ENCODE measurements at places on chromosomes 11 and 22.

GRCh38 chr22:27133019-27133431 is 475.6 kb downstream of the MIAT start:
- no peak for DNase-seq

DNA sequence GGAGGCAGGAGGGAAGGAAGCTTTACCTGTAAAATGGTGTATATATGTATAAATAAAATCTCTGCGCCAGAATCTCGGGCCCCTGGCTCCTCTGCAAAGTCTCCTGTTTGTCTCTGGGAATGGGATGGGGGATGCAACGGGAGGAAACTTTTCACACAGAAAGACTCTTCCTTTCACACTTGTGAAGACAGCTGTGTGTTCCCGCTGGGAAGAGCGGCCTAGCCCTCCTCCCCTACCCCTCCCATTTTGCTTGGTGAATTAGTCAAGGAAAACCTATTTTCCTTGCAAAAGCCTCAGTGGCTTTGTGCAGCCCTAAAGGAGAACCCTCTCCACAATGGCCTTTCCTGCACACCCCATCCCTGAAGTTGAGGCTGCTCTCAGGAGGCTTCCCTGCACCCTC is 9.4 kb upstream of the IGF2 start:
- DNase-seq, result no peak

DNA sequence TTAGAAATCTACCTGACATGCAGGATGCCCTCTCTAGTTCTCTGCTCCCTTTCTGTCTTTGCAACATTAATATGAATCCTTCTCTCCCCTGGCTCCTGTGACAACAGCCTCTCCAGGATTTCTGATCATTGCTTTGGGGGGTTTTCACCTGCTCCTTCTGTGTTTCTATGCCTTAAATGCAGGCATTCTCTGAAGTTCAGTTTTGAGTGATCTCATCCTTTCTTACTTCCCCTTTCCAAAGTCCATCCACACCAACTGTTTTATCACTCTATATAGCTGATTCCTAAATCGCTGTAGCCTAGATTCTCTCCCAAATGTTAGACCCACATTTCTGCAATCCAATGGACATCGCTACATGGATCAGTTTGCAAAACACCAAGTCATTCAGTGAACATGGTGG is 330.7 kb upstream of the NCAM1 start:
- DNase-seq, result no peak

GRCh38 chr11:14519597-14519916 is 629 bp downstream of the PSMA1 start:
- DNase-seq, result no peak

DNA sequence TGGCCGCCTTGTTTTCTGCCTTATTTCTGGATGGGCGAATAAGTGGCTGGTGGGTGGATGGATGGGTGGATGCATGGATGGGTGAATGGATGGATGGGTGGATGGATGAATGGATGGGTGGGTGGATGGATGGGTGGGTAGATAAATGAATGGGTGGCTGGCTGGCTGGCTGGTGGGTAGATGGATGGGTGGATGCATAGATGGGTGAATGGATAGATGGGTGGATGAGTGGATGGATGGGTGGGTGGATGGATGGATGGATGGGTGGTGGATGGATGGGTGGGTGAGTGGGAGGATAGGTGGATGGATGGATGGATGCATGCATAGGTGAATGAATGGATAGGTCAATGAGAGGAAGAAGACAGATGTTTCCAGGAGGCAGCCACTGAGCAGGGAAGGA is 98.9 kb downstream of the CACNA1I start:
- no peak for DNase-seq

DNA sequence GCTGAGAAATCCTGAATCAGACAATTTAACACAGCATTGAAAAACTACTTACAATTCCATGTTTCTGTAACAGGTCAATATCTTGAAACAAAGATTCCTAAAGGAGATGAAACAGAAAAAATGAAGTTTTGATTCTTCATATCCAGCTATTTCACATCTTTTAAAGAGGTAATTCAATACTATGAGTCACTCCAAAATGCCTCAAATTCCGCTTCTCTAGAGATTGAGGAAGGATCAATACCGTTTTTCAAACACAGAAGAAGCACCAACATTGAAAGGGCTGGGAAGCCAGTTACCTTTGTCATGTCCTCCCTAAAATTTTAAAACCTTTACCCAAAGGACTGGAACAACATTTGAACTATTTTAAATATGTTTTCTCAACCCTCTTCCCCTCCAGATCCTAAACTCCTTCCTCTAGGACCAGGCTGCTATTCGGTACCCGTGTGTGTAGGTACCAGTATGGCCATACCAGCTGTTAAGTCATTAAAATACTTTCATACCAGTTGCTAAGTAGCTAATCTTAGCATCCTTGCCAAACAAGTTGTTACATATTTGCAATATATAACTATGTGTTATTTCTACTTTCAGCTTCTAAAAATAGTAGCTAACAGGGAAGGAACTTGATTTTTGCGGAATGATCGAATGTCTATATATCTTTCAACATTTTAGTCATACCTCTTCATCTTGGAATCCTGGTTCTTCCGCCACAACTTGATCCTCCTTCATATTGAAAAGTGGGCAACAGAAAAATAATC is 2.3 kb downstream of the DMC1 start:
- DNase-seq, result no peak

- no peak for DNase-seq
Observed at GRCh38 chr11:80297858-80298632, 857.2 kb upstream of the TENM4 start.

GRCh38 chr11:130534551-130534950 is 86.1 kb downstream of the ADAMTS15 start:
- DNase-seq, result no peak

GRCh38 chr11:66619080-66619554 is 2.7 kb downstream of the RBM14 start:
- DNase-seq, result no peak

DNA sequence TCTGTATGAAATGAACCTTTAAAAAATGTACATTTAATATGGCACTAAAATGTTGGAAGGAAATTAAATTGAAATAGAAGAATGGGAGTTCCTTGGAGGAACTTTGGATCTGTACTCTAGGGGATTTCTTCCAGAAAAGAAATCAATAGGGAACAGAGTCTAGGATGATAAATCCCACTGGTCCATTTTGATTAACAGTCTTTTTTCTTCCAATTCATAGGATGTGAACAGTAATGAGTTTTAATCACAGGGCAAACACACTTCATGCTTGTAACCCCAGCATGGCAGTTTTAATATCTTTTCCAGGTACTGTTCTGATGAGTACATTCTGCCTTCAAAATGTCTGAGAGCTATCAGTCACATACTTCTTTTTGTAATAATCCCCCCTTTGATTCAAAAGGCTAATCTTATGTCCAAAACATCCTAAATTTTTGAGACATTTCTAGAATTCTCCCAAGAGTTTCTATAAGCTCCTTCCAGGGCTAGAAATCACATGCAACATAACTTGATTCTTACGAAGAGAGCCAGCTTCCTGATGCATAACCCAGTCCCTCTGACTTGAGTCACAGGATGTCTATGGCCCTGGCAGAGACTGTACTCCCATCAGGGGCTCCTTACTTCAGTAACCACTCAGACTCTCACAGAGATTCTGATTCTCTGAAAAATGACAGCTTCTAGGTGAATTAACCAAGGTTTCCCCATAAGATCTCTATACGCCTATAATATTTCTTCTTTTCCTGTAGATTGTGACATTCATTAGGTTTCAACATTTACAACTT is 112.9 kb downstream of the SLC36A4 start:
- DNase-seq, result no peak

GRCh38 chr11:8512547-8512946 is 81.5 kb downstream of the STK33 start:
- DNase-seq, result no peak

DNA sequence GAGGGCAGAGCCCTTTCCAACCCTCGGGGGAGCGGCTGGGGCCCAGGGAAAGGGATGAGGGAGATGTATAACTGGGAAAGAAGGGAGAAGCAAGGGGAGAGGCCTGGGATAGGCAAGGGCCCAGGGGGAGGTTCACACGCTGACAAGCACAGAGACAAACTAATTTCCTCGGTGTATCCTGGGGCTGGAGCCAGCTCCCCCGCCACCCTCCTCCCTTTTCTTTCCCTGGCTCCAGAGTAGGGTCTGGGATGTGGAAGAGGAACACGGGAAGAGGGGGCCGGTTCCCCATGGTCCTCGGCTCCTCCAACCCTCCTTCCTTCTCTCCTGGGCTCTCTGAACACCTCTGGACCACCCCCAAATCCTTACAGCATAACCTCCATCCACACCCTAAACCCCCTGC is 6.9 kb downstream of the CLCF1 start:
- no peak for DNase-seq

Measured in activated T-helper 1 cell treated with Interleukin-2 at 50 U/mL for 16 hours (primary cell).